ENCODE measurements at places on chromosomes 3 and 15.

DNA sequence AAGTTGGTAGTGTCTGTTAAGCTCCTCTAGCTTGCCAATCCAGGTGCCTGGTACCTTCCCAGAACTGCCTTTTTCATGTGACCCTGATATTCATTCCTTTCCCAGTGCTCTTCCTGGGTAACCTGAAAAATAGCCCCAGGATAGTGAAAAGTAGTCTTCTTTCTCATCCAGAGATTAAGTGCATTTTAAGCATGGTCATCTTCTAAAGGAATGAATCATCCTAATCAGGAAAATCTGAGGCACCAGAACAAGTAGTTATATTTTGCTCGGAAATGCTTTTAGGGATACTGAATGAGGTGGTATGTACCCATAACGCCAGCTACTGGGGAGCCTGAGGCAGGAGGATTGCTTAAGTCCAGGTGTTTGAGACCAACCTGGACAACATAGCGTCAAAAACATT, 23.1 kb upstream of the PDCD6IP start:
- DNase-seq = peak; percentile 41

DNA sequence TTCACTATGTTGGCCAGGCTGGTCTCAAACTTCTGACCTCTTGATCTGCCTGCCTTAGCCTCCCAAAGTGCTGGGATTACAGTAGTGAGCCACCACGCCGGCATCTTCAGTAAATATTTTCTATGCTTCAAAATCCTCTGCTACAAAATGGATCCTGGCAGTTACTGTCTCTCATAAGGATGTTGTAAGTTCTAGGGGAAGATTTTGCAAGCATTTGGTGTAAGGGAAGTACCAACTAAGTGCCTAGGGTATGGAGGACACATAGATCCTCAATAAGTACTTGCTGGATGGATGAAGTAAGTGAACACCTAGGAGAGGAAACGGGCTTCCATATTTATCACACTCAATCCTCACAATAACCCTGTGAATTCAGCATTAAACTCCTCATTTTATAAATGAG, 6.6 kb downstream of the TM4SF4 start:
- no peak for DNase-seq

- no peak for DNase-seq
These were observed 14.4 kb upstream of the XXYLT1 start for GRCh38 chr3:195285372-195285771.

- DNase-seq = peak; percentile 93
These were observed 3.6 kb downstream of the BCL6 start for GRCh38 chr3:187741403-187742350.

DNA sequence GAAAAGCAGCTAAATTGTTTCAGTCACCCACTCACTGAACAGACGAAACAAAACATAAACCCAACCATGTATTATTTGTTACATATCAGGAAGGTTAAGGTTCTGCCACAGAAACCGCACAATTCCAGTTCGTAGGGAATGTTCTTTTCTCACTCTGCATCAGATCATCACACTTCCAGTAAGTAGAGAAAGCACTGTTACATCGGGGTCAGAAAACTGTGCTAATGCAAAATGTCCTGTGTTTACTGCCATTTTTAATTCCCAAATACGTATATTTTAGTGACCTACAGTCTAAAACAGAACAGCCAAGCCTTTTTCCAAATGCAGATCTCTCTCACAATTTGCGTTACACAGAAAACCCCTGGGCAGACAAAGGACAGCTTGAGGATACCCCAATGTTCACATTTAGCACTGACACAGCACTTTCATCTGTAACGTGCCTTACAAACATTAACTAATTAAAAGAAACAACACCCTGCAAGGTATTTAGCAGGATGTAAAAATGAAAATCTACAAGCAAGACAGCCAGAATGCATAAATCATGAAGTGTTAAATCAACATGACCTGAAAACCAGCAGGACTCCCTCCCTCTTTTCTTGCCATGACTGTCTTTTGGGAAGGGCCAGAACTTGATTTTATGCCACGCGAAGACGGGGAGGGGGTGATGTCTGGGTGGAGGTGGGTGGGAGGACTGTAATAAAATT, 34.8 kb upstream of the SKIL start:
- no peak for DNase-seq

- no peak for DNase-seq
These were observed 43.4 kb upstream of the PRTG start for GRCh38 chr15:55786341-55786740.
